Left cardiac atrium (tissue), 4 donors: ENCODE measurements at places on chromosomes 16 and 17.

DNA sequence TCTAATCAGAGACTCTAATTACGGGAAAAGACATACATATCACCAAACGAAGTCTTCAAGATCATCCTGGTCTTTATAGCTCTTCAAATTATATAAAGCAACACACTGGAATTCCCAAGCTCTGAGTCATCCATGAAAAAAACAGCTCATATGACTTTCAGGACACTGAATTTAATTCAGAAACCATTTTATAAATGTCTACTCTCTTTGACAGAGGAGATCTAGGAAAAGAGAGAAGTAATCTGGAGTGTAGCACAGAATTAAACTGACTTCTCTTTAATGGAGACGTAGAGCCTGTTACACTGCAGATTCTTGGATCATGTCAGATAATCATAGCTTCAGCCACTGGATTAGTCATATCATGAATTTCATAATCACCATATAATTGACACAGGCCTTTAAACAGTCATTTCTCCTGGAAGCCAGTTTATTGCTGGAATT is 86.8 kb upstream of the WSB1 start:
- no peak for DNase-seq

GRCh38 chr17:20983359-20983637 is 59.5 kb downstream of the USP22 start:
- DNase-seq = no peak

- DNase-seq = no peak
Observed at GRCh38 chr16:4586291-4586690, 28.4 kb downstream of the UBALD1 start.

GRCh38 chr16:88088161-88088581 is 136.9 kb downstream of the BANP start:
- DNase-seq = peak; percentile 66

- peak; percentile 50 for DNase-seq
Observed at GRCh38 chr16:86044241-86044671, 145.3 kb downstream of the IRF8 start.

GRCh38 chr17:57612202-57613071 is 132.7 kb downstream of the CCDC182 start:
- no peak for DNase-seq

DNA sequence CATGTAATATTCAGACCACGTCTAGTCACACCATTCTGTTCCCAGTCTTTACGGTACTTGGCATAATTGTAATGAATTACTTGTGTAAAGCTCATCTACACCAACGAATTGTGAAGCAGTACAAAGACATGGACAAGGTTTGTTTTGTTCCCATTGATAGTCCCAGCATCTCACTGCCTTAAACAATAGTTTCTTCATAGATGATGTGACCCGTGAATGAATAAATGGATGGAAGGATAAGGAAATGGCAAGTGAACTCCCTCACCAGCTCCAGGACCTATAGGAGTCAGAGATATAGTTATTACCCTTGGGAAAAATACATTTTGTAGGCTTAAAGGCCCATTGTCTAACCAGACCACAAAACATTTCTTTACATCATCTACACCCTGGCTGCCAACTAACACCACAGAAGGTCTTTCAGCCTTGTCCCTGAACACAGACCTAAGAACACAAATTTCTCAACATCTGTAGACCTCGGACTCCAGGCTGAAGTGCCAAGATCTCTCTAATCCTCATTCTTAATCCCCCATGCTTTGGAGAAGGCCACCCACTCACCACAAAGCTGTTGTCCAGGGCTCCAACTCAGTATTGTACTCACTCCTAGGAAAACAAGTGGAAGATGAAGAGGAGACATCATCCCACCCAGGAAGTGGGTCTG is 38.2 kb downstream of the MAF start:
- DNase-seq = no peak

- DNase-seq = no peak
Observed at GRCh38 chr17:56832446-56832845, 1.3 kb downstream of the C17orf67 start.

- peak; percentile 61 for DNase-seq
Observed at GRCh38 chr17:32878211-32878610, 1.3 kb upstream of the MYO1D start.

GRCh38 chr17:49572806-49573420 is 2.8 kb upstream of the NXPH3 start:
- DNase-seq = no peak
